ENCODE measurements at places on chromosomes 4 and X.

GRCh38 chr4:70994069-70994366 is 569 bp downstream of the DCK start:
- no peak for DNase-seq

- no peak for DNase-seq
These were observed 773 bp downstream of the SNCA start for GRCh38 chr4:89836031-89836745.

DNA sequence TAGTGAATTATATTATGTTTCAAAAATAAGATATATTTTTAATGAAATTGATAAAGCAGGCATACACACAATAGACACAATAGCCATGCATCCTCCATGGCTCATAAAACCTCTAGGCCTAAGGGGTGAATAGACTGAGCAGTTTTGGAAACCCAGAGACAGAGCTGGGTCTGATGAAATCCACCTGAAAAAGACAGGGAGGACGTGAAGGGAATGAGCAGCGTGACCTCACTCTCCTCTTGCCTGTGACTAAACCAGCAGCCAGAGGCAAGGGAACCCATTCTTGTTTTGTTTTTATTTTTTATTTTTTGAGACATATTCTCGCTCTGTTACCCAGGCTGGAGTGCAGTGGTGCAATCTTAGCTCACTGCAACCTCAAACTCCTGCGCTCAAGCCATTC is 424.4 kb upstream of the FAM241A start:
- DNase-seq: no peak

DNA sequence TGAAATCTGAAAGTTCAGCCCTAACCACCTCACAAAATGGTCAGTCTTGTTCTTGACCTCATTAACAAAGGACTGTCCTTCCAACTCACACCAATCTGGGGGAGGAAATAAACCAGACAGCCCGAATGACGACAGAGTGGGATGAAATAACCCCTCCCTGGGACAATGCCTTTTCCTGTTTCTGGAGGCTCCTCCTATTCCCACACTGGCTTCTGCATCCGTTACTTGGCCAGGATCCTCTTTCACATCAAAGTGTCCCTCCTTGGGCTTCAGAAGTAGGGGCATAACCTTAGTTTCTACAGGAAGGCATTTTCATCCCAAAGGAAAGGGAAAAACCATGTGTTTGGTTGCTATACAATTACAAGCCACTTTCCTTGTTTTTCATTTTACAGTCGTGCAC is 59.8 kb upstream of the RPL34 start:
- no peak for DNase-seq

GRCh38 chr4:167616476-167616875 is 382.2 kb upstream of the SPOCK3 start:
- DNase-seq: no peak

GRCh38 chr4:188971125-188971524 is 831.9 kb downstream of the TRIML1 start:
- no peak for DNase-seq

DNA sequence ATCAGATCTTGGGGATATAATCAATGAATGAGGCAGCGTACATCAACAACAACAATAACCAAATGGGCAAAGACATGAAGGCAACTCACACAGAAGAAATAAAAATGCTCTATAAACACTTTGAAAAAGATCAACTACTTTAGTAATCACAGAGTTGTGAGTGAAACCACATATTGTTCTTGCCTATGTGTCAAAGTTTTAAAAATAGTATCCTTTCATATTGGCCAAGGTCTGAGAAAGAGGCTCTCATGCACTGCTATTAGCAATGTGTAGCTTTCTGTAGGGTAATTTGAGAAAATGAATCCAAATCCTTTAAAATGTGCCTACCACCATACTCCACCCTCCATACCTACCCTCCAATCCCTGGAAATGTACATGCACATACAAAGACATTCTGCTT is 25.0 kb downstream of the COQ2 start:
- no peak for DNase-seq

GRCh38 chr4:137543198-137543597 is 10.9 kb upstream of the PCDH18 start:
- no peak for DNase-seq

DNA sequence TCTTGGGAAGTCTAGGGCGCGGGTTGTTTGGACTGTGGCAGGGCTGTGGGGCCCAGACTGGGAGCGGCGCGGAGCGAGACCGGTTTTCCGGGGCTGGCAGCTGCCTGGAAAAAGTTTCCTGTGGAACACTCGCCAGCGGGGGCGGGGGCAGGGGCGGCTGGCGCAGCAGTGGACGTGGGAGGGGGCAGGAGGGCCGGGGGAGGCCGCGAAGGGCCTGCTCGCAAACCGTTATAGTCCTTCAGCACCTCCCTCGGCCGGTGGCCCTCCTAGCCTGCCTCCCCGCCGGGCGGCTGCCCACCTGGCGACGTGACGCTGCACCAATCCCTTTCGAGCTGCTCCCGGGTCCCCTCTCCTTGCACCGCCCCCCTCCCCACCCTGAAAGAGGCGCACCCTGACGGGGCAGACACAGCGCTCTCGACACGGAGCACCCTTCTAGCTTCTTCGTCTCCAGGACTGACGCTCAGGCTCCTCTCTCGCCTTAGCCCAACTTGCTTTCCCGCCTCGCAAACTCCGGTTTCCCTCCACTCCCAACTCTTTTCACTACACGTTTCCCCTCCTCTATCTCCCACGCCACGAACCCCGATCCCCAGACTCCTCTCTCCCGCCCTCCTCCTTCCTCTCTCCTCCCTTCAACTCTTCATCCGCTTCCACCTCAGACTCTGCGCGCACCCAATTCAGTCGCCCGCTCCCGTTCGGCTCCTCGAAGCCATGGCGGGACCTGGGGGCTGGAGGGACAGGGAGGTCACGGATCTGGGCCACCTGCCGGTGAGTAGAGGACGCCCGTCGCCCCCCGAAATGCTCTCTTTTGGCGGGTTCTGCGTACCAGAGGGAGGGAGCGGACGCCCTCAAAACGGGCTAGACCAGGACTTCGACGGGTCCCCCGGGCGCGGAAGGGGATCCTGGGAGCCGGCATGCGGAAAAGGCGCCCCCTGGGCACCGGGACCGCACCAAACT is at the start of gene NRK:
NRK (plus strand) TSS at position 402 of the 954 bp plus-strand sequence; CDS start at position 709, 307 bp downstream.
- peak; percentile 42 for DNase-seq

DNA sequence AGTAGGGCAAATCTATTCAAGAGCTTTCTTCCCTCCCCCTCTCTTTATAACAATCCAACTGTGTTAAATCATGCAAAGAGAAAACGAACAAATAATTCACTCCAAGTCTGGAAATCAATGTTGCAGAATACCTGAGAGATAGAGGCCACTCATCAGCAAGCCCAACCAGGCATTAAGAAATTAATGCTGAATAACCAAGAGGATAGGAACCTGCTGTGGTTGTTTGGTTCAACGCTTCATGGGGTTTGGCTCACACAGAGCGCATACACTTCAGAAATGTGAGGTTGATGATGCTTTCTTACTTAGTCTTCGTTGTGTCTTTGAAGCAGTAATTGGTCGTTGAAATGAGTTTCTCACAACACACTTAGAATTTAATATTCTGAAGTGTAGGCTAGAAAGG is 1540.0 kb upstream of the PABPC4L start:
- no peak for DNase-seq

GRCh38 chr4:164439037-164439436 is 314.9 kb upstream of the SMIM31 start:
- DNase-seq: no peak

DNA sequence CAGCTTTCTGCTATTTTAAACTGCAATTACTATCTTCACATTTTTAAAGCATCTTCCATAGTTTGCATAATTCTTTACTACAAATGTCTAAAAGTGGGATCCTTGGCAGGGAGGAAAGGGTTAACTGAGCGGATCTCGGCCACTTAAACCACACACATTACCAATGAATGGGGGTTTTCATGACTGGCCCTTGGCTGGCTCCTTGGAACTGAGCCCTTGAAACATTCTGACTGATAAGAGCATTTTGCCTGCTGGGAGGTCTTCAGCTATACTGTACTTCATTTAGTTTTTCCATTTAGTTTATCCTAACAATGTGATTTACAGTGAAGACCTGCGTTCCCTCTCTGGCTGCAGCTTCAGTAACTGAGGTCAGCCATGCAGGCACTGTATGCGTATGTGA is 31.7 kb upstream of the MFAP3L start:
- DNase-seq: no peak

- no peak for DNase-seq
These were observed 117.0 kb downstream of the CBLL2 start for GRCh38 chrX:22389556-22390179.

- DNase-seq: no peak
These were observed 276.6 kb downstream of the DHRSX start for GRCh38 chrX:2224161-2224560.

- DNase-seq: no peak
These were observed 30.7 kb downstream of the TAF7L start for GRCh38 chrX:101260435-101260834.

- DNase-seq: no peak
These were observed 29.8 kb downstream of the UGT2B7 start for GRCh38 chr4:69126024-69126423.

GRCh38 chr4:112234952-112235609 is 3.5 kb downstream of the AP1AR start:
- no peak for DNase-seq

DNA sequence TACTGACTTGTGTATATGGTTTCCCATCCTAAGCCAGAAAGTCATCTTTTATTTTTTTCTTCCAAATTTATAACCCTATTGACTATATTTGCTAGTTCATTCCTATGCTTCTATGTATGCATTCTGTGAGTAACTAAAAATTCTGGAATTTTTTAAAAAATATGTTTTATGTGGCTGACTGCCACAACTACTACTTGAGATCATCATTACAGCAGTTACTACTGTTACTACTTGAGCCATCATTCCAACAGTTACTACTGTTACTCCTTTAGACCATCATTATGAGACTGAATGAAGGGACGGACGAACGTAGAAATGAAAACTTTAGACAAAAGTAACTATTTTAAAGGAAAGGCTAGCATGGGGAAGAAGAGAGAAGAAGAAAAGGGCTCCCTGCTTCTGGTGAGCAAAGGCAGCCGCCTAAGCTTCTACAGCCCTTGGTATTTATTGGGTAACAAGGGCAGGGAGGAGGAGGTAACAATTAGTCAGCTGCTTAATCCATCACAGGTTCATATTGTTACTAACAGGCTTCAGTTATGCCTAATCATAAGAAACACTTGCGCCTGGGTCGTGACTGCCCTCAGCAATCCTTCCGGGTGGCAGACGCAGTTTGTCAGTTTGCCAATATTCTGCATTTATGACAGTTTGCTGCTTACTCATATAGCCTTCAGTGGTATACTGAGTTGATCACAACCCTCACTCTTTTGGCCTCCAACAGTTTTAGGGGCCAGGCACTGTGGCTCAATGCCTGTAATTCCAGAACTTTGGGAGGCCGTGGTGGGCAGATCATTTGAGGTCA is 80.4 kb downstream of the PDLIM5 start:
- no peak for DNase-seq

DNA sequence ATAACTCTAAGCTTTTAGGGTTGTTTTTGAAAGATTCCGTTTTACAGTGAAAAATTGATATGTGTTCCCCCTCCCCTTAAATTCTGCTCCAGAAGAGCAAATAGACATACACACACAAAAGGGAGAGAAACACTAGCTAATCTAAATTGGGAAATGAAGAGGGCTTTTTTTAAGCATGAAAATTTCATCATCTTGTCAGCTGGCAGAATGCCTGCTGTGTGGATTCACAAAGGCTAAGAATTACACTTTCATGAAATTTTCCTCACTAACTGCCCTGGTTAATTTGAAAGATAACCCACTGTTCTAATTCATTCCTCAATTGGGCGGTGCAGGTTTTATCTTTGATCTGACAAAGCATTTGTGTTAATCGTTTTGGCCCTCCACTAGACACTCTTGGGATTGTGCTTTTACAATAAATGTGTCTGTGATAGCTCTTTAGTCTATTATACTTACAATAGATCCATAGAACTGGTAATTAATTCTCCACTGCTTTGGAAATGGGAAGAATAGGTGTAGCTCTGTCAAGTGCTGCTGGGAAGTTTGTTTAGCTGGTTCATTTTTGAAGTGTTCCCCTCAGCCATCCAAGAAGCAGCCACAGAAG is 152.9 kb downstream of the POLA1 start:
- no peak for DNase-seq

DNA sequence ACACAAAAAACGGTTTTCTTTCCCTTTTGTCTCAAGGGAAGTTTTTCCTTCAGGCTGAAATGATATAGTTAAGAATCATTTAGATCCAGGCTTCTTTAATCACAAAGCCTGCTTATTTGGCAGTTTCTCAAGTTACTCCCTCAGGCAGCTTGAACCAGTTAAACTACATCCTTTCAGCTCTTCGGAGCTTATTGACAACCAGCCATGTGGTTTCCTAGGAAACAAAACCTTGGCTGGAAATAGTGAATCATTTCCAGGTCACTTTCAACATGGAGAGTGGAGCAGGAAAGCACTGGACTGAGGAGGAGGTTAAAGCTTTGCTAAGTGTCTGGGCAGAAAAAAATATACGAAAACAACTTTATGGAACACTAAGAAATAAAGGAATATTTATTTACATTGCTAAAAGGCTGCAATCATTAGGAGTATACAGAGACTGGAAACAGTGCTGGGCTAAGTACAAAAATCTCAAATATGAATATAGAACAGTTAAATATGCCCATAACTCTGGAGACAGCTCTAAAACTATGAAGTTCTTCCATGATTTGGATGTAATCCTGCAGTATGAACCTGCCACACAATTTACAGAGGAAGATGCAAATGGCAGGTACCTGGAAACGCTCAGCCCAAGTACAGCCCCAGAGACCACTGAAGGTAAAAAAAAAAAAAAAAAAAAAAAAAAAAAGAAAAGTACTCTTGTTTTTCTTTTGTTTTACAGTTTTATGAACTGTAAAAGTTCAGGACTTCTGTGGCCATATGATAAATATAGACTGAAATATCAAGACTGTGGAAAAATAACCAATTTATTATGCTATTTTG is 23.2 kb upstream of the AASDH start:
- no peak for DNase-seq

DNA sequence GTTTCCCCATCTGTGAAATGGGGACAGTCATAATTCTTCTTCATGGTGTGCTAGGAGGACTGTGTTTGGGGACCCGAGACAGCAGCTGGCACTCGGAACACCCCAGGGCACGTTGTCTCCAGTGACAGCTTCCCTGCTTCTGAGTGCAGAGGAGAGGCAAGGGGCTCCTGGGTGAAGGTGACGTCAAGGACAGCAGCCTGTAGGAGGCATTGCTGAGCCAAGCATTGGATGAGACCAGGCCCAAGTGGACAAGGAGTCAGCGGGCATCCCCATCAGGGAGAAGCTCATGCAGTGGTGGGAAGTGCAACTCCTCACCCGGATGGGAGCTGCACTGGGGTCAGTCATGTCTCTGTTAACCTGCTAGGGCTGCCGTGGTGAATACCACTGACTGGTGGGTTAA is 46.1 kb downstream of the EVC start:
- DNase-seq: no peak

DNA sequence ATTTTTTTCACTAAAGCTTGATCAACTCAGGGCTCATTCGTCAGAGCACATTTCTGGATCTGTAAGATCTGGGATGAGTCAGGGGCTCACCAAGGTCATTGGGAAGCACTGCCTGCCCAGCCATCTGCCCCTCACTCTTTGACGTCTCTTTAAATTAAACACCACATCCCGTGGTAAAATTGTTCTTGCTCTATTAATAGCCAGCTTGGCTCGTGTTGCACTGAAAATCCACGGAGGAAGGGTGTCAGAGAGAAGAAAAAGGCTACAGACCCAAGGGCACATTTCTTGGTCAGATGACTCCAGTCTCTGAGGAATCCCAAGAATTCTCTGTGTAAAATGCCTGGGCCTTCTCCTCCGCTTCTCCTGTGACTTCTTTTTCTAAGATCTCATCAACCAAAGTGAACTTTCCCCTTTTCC is 45.7 kb upstream of the GATB start:
- peak; percentile 30 for DNase-seq
